Activated CD8-positive, alpha-beta T cell treated with anti-CD3 and anti-CD28 coated beads, Interleukin-2, amount 10 ng/mL, durations not matched to agents 7 days and 5 days (primary cell): ENCODE measurements at places on chromosomes 2 and 18. TPM values are rescaled to one million over a fixed set of nuclear protein-coding genes. Genes with fewer than 3 reads are reported as not detected.

DNA sequence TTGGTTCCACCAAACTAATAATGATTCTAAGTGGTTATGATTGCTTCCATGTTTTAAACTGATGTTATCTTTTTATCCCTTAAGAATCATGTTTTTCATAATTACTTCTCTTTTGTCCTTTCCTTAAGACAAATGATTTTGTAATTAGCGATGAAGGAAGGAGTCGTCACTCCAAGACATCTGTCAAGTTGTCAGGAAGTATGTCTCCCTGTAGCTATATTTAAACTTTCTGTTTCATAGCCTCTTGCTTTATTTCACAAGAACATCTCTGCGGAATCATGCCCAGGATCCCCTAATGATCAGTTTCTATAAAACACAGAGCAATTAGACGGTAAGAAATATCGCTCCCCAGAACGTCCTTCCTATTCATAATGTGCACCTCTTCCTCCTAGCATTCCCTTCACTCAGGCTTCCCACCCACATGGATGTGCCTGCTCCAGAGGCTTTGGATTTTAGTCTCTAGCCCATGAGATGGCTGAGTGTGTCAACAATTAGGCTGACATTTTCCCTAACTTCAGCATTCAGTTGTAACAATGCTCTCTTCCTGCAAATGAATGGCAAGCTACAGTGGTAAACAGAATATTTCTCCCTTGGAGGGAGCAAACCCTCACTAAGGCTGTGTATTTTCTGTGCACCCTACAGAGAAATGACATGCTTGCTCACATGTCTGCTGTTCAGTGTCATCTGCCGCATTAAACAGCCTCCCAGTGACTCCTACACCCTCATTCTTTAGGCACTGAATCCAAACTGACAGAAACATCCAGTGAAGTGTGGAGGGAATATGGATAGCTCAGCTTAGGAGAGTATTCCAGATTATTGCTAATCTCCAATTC is 879.6 kb upstream of the CELF4 start:
- no peak for DNase-seq
- H3K4me1 ChIP-seq = no peaks in the 10 kb centered on the region
- H3K27ac ChIP-seq = no peak overlapping the region
- H3K4me3 ChIP-seq = no peak overlapping the region
- peaks cover 2% of the 10 kb centered on the region for H3K27me3 ChIP-seq
- H3K36me3 ChIP-seq = no peaks in the 10 kb centered on the region

DNA sequence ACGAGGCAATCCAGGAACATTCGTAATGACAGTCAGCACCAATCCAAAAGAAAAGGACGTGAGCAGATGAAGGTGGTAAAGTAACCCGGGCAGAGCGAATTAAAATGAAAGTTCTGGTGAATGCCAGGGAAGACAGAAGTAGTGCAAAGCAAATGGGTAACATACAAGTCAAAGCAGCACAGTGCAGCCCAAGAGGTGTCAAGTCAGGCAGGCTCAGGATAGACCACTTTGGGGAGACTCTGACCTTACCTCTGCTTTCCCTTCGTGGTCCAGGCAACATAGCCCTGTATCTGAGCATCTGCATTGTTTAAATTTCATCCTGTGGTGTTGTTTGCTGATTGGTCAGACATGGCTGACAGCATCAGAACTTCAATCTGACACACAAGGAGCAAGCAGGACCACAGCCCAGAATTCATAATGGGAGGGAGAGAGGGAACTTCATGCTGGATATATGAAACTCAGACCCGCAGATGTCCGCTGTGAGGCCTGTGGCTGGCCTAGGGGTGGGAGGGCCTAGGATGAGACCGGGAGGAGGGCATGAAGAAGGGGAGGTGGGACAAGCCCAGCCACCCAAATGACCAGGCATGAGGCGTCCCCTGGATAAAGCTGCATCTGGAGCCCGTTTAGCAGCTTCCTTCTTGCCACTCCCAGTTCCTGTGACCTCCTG is 285.7 kb downstream of the TCF4 start:
- no peaks in the 10 kb centered on the region for H3K27me3 ChIP-seq
- DNase-seq = no peak
- H3K4me1 ChIP-seq = no peaks in the 10 kb centered on the region
- no peak overlapping the region for H3K27ac ChIP-seq
- no peak overlapping the region for H3K4me3 ChIP-seq

DNA sequence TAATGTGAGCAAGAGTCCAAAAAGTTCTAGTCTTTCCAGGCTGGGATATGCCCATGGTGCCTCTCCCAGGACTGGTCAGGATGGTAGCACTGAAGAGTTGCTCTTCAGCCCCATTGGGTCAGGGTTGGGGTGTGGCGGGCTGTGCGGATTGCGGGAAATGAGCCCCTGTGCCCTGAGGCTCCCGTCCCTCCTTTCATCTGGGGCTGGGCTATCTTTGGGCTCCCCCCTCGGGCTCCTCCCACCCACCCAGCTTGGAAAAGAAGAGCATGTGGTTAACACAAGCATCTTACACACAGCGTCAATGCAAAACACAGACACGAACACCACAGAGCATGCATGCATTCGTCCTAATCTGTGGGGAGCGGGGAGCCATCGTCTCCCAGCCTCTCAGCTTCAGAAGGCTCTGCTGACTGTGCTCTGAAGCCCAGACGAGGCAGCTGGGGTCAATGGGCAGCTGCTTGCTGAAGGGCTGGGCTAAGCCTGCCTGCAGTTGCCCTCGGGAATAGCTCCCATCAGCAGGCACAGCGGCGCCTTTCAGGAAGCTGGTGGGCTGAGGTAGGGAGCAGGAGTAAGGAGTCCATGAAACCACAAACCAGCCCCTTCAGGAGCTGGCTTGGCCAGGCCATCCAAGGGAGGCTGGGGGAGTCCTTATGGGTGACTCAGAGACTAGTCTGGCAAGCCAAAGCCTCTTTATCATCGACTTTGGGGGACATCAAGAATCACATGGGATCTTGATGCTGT is 112.9 kb downstream of the CLIP4 start:
- no peak overlapping the region for H3K27ac ChIP-seq
- no peak for DNase-seq
- no peaks in the 10 kb centered on the region for H3K4me1 ChIP-seq
- no peaks in the 10 kb centered on the region for H3K36me3 ChIP-seq
- H3K4me3 ChIP-seq = no peak overlapping the region

- H3K27ac ChIP-seq = no peak overlapping the region
- no peaks in the 10 kb centered on the region for H3K36me3 ChIP-seq
- H3K4me3 ChIP-seq = no peak overlapping the region
- H3K27me3 ChIP-seq = no peaks in the 10 kb centered on the region
- no peak for DNase-seq
These were observed 275.5 kb downstream of the MBD2 start for GRCh38 chr18:53948991-53949390.

DNA sequence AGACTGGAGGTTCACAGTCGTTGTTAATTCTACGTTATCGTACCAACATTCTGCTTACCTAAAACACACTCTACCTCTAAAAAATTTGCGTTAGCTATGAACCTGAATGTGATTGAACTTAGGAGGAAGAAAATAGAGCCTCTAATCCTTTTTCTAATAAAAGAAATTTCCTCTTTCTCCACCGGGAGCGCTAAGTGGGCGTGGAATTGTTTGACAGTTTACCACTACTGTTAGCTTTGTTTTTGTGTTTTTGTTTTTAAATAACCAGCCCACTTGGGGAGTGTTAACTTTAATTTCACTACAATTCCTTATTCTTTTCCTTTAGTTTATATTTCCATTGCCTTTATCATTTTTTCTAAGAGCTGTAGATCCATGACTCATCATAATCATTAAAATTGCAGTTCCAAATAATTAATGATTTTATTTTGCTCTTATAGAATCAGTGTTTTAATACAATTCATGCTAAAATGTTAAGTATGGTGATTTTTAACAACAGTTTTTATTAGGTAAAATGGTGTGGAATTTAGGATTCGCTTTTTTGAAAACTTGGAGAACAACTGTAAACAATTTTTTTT is 55.0 kb upstream of the ITM2C start:
- DNase-seq = no peak
- no peak overlapping the region for H3K4me3 ChIP-seq
- peaks cover 19% of the 10 kb centered on the region for H3K4me1 ChIP-seq

DNA sequence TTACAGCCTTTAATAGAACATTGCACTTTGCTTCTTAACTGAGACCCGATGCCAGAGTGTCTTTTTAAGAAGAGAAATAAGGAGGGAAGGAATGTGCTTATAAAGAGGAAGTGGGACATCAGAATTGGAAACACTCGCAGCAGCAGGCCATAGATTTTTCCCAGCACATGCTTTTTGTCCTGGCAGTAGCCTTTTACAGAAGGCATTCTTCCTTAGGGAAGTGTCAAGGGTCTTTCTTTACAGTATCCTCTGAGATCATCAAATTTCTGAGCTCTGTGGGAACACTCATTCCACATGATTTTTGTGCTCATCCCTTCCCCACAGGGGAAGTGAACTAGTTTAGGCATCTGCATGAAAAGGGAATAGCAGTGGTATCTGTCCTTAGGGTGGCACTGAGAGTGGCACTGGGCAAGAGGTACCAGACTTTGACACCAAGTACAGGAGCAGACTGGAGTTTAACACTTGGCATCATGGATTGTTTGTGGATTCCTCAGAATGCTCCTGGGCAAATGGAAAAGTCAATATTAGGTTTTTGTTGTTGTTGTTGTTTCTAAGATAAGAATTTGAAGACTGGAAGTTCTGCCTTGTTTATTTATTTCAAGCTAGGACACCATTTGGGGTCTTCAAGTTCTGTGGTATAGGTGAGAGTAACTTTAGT is 4.1 kb downstream of the MYO1B start:
- no peak overlapping the region for H3K27ac ChIP-seq
- peaks cover 11% of the 10 kb centered on the region for H3K4me1 ChIP-seq
- H3K36me3 ChIP-seq = no peaks in the 10 kb centered on the region

DNA sequence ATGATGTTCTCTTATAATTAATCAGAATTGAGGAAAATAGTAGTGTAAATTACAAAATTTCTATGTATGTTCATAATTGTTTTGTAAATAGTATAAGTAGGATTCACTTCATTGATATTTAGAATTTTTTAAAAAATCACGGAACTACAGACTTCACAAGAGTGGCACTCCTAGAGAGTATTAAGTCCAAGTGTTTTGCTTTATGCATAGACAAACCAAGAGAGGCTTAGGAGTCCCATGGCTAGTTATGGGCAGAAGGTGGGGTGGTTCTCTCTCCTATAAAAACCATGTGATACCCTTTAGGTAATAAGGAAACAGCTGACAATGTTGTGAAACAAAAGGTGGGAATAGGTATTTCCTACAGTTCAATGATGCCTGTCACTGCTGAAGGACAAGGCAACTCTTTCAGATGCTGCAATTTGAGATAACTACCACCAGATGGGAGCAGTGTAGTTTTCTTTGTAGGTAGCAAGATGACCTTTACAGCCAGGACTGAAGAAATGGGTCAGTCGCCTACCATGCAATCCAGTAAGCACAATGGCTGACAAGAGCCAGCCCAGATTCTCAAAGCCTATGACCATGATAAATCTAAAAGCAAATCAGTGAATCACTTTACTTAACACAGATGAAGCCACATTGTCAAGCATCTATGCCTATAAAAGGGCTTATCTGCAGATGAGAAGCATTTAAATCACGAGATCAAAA is 83.9 kb downstream of the AAK1 start:
- no peaks in the 10 kb centered on the region for H3K27me3 ChIP-seq
- peaks cover 16% of the 10 kb centered on the region for H3K36me3 ChIP-seq
- no peak overlapping the region for H3K4me3 ChIP-seq
- DNase-seq = no peak

DNA sequence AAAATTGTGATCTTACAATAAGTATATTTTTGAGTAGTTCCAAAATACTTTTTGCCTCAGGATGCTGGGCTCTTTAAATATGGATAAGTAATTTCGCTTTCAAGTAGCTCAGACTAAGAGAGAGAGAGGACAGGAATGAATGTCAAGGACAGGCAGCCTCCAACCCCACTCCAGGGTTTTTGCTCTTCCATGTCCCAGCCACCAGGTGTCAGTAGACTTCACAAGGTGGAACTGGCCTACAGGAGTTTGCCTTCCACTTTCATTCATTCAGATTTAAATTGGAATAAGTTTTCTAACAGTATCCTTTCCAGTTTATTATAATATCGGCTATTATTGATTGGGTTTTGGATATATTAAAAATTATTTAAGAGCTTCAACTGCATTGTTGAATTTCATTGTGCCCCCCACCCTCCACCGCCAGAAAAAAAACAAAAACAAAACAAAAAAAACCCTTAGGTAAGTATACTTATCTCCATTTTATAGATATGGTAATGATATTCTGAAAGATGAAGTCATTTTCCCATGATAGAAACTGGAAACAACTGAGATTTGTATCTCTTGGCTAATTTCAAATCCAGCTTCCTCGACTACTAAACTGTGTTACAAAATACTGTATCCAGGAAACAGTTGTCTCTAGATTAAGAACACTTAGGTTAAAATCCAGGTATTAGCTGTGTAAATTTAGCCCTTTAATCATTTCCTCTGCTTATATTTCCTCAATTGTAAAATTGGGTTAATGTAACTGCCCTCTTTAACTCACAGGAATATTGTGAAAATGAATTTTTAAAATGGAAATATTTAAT is 793.1 kb downstream of the ERBB4 start:
- DNase-seq = peak; percentile 47
- no peak overlapping the region for H3K4me3 ChIP-seq
- no peak overlapping the region for H3K27ac ChIP-seq
- H3K36me3 ChIP-seq = no peaks in the 10 kb centered on the region

DNA sequence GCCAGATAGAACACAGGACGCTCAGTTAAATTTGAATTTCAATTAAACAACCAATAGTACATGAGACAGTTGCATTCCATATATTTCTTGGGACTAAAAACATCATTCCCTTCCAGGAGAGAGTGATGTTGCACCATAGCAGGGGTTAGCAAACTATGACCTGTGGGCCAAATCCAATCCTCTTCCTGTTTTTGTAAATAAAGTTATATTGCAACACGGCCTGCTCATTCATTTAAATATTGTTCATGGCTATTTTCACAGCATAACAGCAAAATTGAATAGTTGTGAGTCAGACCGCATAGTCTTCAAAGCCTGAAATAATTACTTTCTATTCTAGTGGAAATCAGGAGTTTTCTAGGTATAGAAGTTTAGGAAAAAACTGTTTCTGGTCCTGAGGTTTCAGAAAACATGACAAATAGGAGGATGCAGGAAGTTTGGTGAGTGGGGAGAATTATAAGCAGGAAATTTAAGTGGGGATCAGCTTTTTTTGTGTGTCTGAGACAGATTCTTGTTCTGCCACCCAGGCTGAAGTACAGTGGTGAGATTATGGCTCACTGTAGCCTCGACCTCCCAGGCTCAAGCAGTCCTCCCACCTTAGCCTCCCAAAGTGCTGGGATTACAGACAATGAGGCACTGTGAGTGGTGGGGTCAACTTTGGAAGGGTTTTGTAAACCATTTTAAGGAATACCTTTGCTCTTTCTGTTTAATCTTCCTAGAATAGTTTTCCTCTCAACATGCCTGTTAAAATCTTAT is 131.5 kb downstream of the SOCS6 start:
- DNase-seq = no peak
- peaks cover 6% of the 10 kb centered on the region for H3K27me3 ChIP-seq
- H3K36me3 ChIP-seq = no peaks in the 10 kb centered on the region
- no peak overlapping the region for H3K4me3 ChIP-seq

- DNase-seq = no peak
- H3K4me1 ChIP-seq = no peaks in the 10 kb centered on the region
- no peaks in the 10 kb centered on the region for H3K27me3 ChIP-seq
- no peak overlapping the region for H3K27ac ChIP-seq
- H3K4me3 ChIP-seq = no peak overlapping the region
These were observed 95.9 kb downstream of the KCNF1 start for GRCh38 chr2:11007331-11008264.

- no peak overlapping the region for H3K27ac ChIP-seq
- H3K27me3 ChIP-seq = no peaks in the 10 kb centered on the region
- DNase-seq = no peak
- no peaks in the 10 kb centered on the region for H3K4me1 ChIP-seq
These were observed 69.6 kb downstream of the SNTG2 start for GRCh38 chr2:1020206-1020605.

UGT1A5 gene
- total RNA-seq = not detected

LAMA3 gene
- total RNA-seq = 0.63 TPM

SERPINB4 gene
- total RNA-seq = not detected

EVA1A gene
- total RNA-seq = not detected

DYNAP gene
- total RNA-seq = not detected

ALPG gene
- total RNA-seq = not detected

IL1B gene
- total RNA-seq = not detected
